ENCODE measurements at places on chromosomes 2 and 18.

DNA sequence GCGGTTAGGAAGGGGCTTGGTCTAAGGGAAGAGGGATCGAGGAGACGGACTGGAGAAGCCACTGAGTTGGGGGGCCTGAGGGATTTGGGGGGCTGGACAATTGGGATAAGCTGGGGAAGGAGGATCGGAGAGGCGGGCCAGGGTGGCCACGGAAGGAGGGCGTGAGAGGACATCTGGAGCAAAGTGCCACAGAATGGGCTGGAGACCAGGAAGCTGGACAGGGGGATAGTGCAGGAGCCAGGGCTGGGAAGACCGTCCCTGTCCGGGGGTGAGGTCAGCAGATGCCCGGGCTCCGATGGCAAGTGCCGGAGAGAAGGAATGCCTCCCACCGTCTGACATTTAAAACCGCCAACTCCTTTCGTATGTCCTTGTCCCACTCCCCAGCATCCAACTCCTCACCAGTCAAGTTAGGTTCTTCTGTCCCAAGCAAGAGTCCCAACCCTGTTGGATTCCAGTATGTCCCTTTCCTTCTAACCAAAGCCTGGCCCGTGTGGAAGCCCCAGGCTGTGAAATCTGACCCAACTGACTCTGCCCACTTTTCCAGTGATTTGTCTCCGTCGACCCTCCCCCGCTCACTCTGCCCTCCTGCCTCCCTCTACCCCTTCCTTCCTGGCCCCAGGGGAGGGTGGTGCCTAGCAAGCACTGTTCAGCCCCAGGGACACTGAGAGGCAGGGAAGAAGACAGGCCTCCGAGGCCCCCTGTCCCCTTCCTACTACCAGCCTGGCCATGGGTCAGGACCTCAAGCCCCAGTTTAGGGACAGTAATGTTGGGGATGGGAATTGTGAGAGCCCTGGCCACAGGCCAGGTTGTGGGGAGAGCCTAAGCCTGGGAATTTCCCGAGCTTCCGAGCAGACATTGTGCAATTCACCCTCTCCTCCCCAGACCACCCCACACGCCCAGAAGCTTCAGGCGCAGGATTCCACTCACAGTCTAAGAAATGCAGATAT is 31.5 kb upstream of the TMBIM1 start:
- DNase-seq = no peak

DNA sequence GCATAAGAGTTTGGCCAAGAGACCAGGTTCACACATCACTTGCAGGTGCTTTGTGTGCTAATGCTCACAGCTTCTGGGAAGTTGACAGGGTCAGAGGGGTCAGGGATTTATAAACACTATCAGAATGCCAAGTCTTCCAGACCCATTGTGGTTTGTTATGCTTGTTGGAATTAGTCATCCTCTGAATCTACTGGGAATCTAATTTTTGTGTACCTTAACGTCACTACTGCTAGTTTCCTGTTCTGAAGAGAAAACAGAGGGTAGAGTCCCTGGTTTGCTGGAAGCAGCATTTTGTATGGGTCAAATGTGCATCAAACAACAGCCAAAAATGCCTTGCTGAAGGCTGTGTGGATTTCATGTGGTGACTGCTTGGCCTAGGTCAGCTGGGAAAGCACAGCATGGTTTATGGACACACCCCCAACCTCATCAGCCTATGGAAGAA is 33.3 kb downstream of the ANTXR1 start:
- DNase-seq = no peak

- DNase-seq = no peak
Observed at GRCh38 chr2:60285626-60286316, 267.7 kb downstream of the BCL11A start.

- DNase-seq = no peak
Observed at GRCh38 chr2:203656522-203657287, 49.7 kb upstream of the CD28 start.

DNA sequence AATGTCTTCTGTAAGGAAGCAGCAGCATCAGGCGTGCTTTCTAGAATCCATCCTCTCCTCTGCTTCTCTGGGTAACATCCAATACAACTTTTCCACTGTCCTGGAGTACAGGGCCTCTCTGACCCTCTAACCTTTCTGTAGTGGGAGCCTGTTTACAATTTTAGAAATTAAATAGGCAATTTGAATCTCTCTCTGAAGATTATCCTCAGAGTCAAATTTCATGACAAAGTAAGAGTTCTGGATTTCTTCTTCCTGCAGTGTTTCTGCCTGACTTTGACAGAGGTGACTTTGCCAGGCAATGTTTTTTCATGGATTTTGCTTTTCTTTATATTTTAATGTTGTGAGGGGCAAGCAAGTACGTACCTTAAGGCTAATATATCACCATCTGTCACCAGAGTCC is 558.4 kb downstream of the PARD3B start:
- DNase-seq = no peak

DNA sequence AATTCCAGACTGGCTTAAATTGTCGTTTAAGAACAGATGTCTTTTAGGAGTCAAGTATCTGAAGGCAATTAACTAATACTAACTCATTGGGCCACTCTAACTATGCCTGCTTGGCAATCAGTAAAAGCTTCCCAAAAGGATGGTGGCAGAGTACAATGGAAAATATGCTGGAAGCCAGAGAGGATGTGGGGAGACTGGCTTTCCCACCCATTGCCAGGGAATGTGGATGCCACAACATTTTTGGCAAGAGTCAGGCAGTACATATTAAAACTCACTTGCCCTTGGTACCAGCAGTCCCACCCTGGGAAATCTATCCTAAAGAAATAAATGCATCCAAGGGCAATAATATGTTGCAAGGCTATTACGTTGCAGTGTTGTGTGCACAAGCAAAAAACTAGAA is 74.0 kb upstream of the FZD7 start:
- no peak for DNase-seq

GRCh38 chr2:109197491-109198418 is 68.8 kb downstream of the SH3RF3 start:
- DNase-seq = no peak

- DNase-seq = no peak
Observed at GRCh38 chr2:70679259-70679658, 88.7 kb downstream of the ADD2 start.

DNA sequence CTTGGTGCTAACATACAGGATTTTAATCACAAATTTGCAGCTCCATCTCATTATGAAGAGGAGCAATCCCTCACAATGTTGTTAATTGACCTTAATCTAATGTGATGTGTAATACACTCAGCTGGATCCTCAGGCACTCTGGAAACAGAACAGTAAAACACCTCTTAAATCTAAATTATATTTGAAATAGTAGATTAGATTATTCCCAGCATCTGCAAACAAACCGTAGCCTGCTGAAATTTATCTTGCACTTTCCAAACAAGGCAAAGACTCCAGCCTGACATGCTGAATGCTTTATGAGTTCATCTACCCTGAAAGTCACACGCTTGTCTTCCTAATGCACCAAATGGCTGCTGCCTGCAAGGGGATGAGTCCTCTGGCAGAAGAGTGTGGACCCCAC is 402.3 kb upstream of the GYPC start:
- DNase-seq = no peak

DNA sequence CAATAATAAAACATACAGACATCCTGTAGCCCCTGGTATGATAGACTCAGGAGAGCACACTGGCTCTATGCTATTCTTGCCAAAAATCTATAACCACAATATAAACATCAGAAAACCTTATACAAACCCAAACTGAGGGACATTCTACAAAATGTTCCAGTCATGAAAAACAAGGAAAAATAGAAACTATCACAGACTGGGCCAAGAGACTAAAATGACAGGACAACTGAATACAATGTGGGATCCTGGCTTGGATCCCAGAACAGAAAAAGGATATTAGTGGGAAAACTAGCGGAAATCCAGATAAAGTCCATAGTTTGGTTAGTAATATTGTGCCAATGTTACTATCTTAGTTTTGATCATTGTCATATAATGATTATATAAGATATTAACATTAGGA is 29.6 kb upstream of the EPAS1 start:
- no peak for DNase-seq

GRCh38 chr18:27862041-27862682 is 314.8 kb downstream of the CDH2 start:
- no peak for DNase-seq

DNA sequence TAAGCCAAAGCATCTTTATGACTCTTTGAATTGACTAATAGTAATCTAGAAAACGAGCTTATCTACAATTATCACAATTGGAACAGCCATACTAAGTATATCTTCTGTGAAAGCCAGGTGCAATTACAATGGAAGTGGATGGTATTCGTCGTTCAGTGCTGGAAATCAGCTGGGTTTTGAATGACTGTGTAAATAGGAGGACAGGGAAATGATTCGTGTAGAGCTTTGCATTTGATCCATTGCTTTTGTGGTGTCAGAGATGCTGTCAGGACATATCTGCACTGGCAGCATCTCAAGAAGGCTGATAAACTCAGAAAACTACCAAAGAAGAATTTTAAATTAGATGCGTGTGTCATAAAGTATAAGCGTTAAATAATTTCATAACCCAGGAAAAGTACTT is 187.1 kb downstream of the ZNF407 start:
- no peak for DNase-seq

- DNase-seq = no peak
Observed at GRCh38 chr2:207681431-207681830, 30.0 kb upstream of the CCNYL1 start.

DNA sequence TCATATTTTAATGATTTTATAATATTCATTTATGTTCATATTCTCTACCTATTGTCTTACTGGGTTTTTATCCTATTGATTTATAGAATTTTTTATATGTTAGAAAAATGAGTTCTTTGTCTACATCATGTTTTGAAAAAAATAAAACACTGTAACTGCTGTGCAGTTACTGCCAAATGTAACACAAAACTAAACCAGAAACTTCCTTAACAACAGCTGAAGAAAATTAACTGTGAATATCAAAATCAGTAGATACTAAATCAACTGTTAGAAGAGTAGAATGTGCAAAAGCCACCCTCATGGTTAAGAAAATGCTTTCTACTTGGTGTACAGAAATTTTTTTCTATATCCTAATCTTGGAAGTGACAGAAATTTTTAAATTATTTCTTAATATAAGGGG is 69.5 kb downstream of the PTRHD1 start:
- DNase-seq = no peak
